CD4-positive, alpha-beta T cell treated with Interleukin-6 for 4 hours (primary cell): ENCODE measurements at places on chromosomes 7 and 10.

- DNase-seq = no peak
Observed at GRCh38 chr10:34916314-34916713, 101.2 kb upstream of the PARD3 start.

DNA sequence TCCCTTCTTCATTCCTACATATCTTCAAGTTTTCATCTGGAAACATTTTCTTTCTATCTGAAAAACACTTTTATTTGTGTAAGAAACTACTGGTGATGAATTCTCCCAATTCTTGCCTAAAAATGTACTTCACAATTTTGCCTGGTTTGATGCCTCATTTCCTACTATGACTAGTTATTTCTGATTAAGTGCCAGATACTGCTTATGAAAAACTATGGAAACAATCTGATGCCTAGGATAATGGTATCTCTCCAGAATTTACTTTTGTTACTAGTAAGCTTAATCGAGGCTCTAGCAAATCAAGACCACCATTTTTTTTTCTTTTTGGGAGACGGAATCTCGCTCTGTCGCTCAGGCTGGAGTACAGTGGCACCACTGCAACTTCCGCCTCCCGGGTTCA lies 31.3 kb downstream of the CACUL1 start:
- no peak for DNase-seq

DNA sequence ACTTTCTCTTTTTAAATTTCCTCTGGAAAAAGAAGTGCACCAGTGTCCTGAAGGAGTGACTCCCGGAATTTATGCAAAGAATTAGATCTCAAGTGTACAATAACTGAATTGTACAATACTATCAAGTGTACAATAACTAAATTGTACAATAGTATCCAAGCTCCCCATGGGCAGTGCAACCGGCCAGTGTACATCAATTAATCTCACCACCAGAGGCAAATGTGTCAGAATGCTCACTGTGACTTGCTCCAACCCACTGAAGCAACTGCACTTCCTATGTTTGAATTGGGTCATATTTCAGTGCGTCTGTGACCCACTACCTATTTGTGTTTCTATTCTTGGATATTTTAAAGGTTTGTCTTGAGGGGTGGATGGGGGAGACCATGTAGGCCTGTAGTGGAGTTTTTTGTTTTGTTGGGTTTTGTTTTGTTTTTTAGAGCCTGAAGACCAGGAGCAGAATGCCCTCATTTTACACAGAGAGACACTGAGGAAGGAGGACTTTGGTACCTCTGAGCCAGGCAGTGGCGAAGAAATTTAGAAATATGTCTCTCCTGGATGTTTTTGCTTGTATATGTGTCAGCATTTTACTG lies 78.5 kb upstream of the CTTNBP2 start:
- DNase-seq = no peak

DNA sequence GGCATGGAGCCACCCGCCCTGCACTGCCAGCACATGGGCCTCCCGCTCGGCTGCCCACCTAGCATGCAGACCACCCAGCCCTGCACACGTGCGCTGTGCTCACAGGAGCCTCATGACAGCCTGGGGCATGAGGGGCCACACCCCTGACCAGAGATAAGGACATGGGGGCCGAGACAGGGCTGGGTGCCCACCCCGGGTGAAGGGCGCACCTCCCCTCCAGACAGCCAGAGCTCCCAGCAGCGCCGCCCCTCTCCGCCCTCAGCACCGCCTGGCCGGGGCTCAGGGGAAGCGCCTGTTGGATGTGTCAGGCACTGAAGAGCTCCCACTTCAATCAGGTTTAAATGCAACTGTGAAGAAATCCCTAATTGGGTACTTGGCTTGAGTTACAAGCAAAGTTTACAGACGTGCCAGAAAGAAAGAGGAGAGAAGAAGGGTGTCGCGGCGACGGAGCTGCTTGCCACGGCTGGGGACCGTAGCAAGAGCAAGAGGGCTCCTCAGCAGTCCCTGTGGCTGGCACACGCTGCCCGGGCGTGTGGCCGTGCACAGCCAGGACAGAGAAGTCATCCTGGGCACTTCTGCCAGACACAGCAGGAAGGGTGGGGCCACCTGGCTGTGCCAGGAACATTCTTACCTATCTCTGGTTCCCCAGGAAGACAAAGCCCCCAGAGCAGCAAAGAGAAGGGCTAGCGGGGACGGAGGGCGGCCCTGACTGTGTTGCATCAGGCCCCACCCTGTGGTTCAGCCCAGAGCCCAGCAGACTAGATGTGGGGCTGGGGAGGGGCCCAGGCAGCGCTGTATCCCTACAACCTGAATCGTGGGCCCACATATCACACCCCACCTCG lies 247.4 kb downstream of the ELFN1 start:
- no peak for DNase-seq

DNA sequence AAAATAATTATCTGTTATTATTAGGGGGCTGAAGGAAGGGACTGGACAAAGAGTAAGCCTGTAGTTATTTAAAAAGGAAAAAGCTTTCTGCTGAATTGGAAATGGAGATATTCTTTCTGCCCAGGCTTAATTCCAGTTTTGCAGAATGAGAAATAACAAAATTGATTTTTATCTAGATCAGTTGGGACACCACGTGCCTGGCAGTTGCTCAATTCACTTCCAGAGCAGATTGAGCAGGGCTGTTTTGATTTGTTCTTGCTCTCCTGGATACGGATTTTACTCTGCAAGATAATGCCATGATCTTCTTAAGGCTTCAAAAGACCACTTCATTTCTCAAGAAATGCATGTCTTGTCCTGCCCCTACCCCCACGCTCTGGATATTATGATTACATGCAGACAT lies 524.3 kb downstream of the TCERG1L start:
- no peak for DNase-seq
